Thoracic aorta (tissue), 2 donors: ENCODE measurements at places on chromosomes 7 and 10. TPM values are rescaled to one million over a fixed set of nuclear protein-coding genes. Genes with fewer than 3 reads are reported as not detected.

DNA sequence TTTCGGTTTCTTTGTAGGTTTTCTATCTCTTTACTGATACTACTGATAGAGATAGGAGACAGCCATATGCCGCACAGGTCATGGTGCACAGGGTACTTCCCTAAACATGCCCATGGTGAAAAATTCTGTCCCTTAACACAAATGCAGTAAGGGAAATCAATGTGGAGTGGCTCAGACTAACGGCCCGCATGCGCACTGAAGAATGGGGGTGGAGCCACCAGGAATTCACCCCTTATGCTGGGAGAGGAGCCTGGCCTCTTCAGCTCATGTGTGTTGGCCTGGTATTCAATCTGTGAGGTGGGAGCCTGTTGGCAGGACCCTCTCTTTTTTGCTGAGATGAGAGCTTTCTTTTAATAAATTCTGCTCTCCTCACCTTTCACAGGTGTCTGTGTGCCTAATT is 8.4 kb upstream of the URGCP start:
- no peak overlapping the region for H3K27ac ChIP-seq
- H3K4me3 ChIP-seq = no peak overlapping the region
- H3K4me1 ChIP-seq = no peaks in the 10 kb centered on the region
- no peaks in the 10 kb centered on the region for H3K36me3 ChIP-seq
- no peak for DNase-seq
- no peaks in the 10 kb centered on the region for H3K27me3 ChIP-seq

GRCh38 chr10:103130910-103131309 is 62.2 kb downstream of the NT5C2 start:
- H3K36me3 ChIP-seq = peaks cover 15% of the 10 kb centered on the region
- peaks cover 10% of the 10 kb centered on the region for H3K4me1 ChIP-seq
- no peak overlapping the region for H3K27ac ChIP-seq
- no peaks in the 10 kb centered on the region for H3K27me3 ChIP-seq

DNA sequence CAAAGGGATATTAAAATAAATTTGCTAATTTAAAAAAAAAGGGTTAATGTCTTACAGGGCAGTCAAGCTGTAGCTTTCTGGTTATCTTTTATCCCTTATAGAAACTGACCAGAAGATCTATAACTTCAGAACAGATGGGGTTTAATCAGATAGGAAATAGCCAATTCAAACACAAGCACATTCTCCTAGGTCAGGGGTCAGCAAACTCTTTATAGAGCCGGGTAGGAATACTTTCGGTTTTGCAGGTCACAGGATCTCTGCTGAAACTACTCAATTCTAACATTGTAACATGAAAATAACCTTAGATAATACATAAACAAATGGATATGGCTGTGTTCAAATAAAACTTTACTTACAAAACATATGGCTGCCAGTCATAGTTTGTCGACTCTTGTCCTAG is 479.8 kb downstream of the ADRA2A start:
- no peaks in the 10 kb centered on the region for H3K4me1 ChIP-seq
- no peaks in the 10 kb centered on the region for H3K27me3 ChIP-seq
- H3K27ac ChIP-seq = no peak overlapping the region
- no peak overlapping the region for H3K4me3 ChIP-seq
- no peaks in the 10 kb centered on the region for H3K36me3 ChIP-seq

- no peaks in the 10 kb centered on the region for H3K36me3 ChIP-seq
- no peak overlapping the region for H3K27ac ChIP-seq
- H3K4me3 ChIP-seq = no peak overlapping the region
- no peaks in the 10 kb centered on the region for H3K27me3 ChIP-seq
These were observed 361.1 kb upstream of the IGFBP3 start for GRCh38 chr7:46282155-46282554.

DNA sequence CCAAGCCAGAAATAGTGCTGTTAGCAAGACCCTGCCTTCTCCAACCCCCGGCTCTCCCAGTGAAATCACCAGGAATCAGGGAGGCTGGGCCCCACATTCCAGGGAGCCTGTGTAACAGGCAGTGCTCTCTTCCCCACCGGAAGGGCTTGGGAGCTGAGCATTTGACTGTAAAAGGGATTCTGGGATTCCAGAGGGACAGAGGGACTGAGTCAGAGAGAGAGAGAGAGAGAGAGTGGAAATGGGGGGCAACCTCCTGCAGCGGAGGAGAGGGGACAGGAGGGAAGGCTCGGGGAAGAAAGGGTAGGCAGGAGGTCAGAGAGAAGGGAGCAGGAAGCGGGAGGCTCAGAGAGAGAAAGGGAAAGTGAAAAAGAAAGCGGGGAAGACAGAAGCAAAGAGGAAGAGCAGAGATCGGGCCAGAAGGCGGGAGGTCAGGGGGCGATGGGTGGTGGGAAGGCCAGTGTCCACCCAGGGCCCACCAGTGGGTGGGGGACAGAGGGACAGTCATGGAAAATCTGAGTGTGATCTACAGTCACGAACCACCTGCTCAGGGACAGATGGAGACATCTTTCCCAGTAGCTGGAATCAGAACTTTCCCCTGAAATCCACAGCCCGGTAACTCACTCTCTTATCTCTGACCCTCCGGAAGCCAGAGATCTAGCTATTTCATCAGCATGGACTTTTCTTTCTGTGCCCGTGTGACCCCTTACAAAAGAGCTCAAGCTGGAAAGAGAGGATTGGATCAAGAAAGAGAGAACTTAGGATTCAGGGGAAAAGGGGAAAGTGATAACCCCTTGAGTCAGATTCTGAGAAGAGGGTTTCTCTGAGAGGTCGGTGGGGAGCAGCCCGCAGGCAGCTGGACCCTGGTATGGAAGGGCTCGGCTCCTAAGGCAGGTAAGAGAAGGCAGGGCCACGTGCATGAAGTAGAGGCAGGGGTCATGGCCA is 4.6 kb upstream of the SERPINE1 start:
- peak; percentile 93 for DNase-seq
- H3K27me3 ChIP-seq = no peaks in the 10 kb centered on the region
- peak overlapping the region; percentile 95 for H3K27ac ChIP-seq
- no peaks in the 10 kb centered on the region for H3K36me3 ChIP-seq
- peak overlapping the region; percentile 68 for H3K4me3 ChIP-seq

DNA sequence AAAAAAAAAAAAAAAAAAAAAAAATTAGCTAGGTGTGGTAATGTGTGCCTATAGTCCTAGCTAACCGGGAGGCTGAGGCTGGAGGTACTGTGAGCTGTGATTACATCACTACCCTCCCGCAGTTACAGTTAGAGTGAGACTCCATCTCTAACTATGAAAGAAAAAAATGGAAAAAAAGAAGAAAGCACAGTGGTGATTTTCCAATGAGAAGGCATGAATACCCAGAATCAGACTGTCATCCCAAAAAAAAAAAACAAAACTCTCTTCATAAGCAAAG is 269.9 kb upstream of the MKLN1 start:
- no peak for DNase-seq
- H3K27me3 ChIP-seq = no peaks in the 10 kb centered on the region
- no peak overlapping the region for H3K27ac ChIP-seq
- H3K4me3 ChIP-seq = no peak overlapping the region
- no peaks in the 10 kb centered on the region for H3K36me3 ChIP-seq
- H3K4me1 ChIP-seq = peaks cover 60% of the 10 kb centered on the region

- no peaks in the 10 kb centered on the region for H3K27me3 ChIP-seq
- H3K4me1 ChIP-seq = no peaks in the 10 kb centered on the region
- no peak overlapping the region for H3K27ac ChIP-seq
- H3K36me3 ChIP-seq = no peaks in the 10 kb centered on the region
These were observed 66.2 kb downstream of the FAM241B start for GRCh38 chr10:69696073-69696731.

DNA sequence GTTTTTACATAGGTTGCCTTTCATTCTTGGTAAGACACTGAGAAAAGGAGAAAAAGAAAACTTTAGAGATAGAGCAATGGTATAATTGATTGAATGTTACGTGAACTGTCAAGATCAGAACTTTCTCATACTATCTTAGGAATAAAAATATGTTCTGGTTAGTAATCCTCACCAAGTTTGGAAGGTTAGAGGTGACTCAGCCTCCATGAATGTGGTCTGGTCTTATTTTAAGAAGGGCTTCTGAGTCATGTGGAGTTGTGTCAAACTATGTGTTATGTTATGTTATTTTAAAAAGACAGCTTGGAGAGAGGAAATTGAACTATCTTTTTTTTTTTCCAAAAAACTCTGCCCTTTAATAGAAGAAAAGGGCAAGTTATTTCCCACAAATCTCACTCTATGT is 458.6 kb upstream of the KLF6 start:
- H3K27me3 ChIP-seq = no peaks in the 10 kb centered on the region
- H3K36me3 ChIP-seq = no peaks in the 10 kb centered on the region
- DNase-seq = peak; percentile 61
- H3K27ac ChIP-seq = peak overlapping the region; percentile 98

DNA sequence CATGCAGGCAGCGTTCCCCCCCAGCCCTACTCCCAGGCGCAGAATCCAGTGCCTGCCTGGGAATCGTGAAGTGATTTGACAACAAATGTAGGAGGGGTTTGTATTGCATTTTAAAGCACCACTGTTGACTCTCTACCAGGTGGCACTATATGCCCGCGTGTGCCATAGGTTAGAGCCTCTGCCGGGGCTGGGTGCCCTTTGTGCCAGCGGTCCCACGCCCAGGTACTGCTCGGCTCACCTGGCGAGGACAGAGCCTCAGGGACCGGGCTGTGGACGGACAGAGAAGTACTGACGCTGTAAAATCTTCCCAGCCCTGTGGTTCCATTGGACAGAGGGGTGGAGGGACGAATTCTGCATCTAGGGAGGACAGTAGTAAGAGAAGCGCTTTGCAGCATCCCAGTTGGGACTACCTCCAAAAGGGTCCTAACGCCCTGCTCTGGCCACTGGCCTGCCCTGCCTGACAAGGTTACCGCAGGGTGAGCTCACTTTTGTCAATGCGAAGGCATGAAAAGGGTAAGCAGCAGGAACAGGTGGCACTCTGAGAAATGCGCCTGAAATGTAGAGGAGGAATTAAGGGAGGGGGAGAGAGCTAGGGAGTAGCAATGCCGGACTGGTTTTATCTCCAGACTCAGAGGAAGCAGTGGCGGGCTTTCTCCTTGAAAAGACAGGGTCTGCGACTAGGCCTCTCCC is 788 bp upstream of the CACNA2D1 start:
- H3K27ac ChIP-seq = peak overlapping the region; percentile 84
- no peak for DNase-seq
- H3K36me3 ChIP-seq = no peaks in the 10 kb centered on the region
- H3K4me3 ChIP-seq = peak overlapping the region; percentile 96

GRCh38 chr10:29598851-29599311 is 35.9 kb downstream of the SVIL start:
- H3K4me3 ChIP-seq = no peak overlapping the region
- H3K36me3 ChIP-seq = no peaks in the 10 kb centered on the region
- peak overlapping the region; percentile 64 for H3K27ac ChIP-seq
- DNase-seq = no peak
- peaks cover 97% of the 10 kb centered on the region for H3K4me1 ChIP-seq

DNA sequence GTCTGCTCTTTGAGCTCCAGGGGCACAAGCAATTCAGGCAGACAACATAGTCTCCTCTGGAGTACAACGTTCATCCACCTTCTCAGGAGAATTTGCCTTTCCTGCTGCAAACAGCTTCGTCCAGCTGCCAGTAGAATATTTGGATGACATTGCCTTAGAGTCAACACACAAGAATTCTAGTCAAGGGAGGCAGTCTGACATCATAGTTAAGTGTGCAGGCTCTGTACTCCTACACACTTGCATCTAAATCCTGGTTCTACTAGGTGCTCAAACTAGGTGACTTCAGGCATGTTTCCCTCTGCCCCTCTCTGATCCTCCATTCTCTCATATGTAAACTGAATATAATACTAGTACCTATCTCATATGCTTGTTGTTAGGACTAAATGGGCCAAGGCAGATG is 314.8 kb downstream of the HPSE2 start:
- no peaks in the 10 kb centered on the region for H3K27me3 ChIP-seq
- no peaks in the 10 kb centered on the region for H3K4me1 ChIP-seq
- H3K4me3 ChIP-seq = no peak overlapping the region
- H3K36me3 ChIP-seq = no peaks in the 10 kb centered on the region
- DNase-seq = no peak
- H3K27ac ChIP-seq = no peak overlapping the region

GRCh38 chr7:50151001-50151400 is 58.0 kb upstream of the ZPBP start:
- DNase-seq = no peak
- no peaks in the 10 kb centered on the region for H3K36me3 ChIP-seq
- no peaks in the 10 kb centered on the region for H3K27me3 ChIP-seq
- no peak overlapping the region for H3K4me3 ChIP-seq

CDH23 gene
- total RNA-seq = 10.8 TPM

SPDYE5 gene
- not detected for total RNA-seq

ZNRF2 gene
- 20.2 TPM for total RNA-seq

ERVW-1 gene
- not detected for total RNA-seq

PNLIPRP3 gene
- total RNA-seq = not detected

PAX2 gene
- not detected for total RNA-seq

POLR3A gene
- 19.3 TPM for total RNA-seq

CTAGE4 gene
- total RNA-seq = 1.6 TPM

IFIT1B gene
- total RNA-seq = not detected
